ENCODE measurements at places on chromosomes 2 and 18. TPM values are rescaled to one million over a fixed set of nuclear protein-coding genes. Genes with fewer than 3 reads are reported as not detected.

- H3K27me3 ChIP-seq: no peaks in the 10 kb centered on the region
- no peak for DNase-seq
- H3K36me3 ChIP-seq: peaks cover 1% of the 10 kb centered on the region
- H3K4me1 ChIP-seq: peaks cover 3% of the 10 kb centered on the region
Observed at GRCh38 chr18:25299426-25300300, 52.3 kb downstream of the ZNF521 start.

- H3K36me3 ChIP-seq: peaks cover 3% of the 10 kb centered on the region
- no peak for DNase-seq
- H3K27ac ChIP-seq: no peak overlapping the region
- H3K4me3 ChIP-seq: no peak overlapping the region
- H3K4me1 ChIP-seq: peaks cover 9% of the 10 kb centered on the region
Observed at GRCh38 chr2:139357972-139358371, 577.8 kb upstream of the NXPH2 start.

DNA sequence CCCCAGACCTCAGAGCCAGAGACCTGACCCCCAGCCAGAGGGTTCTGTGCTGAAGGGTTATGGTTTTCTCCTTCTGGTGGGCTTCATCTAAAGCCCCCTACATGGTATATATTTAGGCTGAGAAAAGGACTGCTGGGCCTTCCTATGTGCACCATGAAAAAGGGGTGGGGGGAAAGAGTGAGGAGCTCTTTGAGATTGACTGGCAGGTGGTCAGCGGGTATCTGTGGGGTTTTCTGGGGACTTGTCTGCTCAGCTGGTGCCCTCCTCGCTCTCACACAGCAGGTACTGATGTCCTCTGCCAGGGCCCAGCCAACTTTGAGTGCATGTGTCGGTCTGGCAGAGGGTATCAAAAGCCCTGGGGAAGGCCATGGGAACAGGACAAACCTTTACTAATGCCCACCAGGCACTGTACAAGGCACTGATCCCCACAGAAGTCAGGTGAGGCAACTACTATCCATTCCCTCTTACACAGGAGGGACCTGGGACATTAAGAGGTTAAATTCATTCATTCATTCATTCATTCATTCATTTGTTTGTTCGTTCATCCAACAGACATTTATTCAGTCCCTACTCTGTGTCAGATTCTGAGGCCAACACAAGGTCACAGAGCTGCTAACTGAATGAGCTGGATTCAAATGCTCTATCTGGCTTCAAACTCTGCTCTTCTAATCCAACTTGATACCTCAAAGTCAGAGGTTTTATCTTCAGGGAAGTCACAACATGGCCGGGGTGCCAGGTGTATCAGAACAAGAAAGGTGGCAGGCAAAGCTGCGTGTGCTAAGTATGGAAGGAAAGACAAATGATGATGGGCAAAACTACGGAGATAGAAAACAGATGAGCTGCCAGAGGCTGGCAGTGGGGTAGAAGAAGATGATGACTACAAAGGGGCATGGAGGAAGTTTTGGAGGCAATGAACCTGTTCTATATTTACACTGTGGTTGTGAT is 44.6 kb downstream of the REEP1 start:
- no peaks in the 10 kb centered on the region for H3K27me3 ChIP-seq
- H3K27ac ChIP-seq: no peak overlapping the region
- DNase-seq: no peak
- H3K4me3 ChIP-seq: no peak overlapping the region

DNA sequence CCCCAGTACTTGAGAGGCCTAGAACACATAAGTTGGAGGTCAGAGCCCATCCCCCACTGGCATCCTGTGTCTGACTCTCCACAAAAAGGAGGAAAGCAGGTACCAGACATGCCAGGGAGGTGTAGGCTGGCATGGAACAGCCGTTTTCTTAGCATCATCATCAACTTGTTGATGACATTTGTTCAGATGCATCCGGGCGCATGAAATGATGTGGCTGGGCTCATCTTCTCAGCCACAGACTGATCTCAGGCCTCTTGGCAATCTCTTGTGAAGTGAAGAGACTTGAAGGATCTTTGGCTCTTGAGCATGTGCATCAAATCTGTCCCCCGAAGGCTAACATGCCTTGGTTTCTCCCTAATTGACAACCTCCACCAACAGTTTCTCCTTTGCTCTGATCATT is 243.3 kb downstream of the TSN start:
- no peaks in the 10 kb centered on the region for H3K36me3 ChIP-seq
- H3K27me3 ChIP-seq: no peaks in the 10 kb centered on the region
- DNase-seq: no peak
- no peak overlapping the region for H3K27ac ChIP-seq
- no peaks in the 10 kb centered on the region for H3K4me1 ChIP-seq

DNA sequence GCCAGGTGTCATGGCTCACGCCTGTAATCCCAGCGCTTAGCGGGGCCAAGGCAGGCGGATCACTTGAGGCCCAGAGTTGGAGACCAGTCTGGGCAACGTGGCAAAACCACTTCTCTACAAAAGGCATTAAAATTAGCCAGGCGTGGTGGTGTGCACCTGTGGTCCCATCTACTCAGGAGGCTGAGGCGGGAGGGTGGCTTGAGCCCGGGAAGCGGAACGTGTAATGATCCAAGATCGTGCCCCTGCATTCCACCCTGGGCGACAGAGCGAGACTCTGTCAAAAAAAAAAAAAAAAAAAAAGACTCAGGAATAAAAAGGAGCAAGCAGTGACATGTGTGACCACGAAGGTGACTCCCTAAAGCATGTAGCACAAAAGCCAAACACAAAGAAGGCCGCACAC is 50.1 kb upstream of the SALL3 start:
- no peak overlapping the region for H3K27ac ChIP-seq
- no peak for DNase-seq
- peaks cover 14% of the 10 kb centered on the region for H3K27me3 ChIP-seq

GRCh38 chr2:168894720-168895119 is 4.5 kb upstream of the SPC25 start:
- no peaks in the 10 kb centered on the region for H3K36me3 ChIP-seq
- DNase-seq: no peak
- no peak overlapping the region for H3K4me3 ChIP-seq
- peaks cover 17% of the 10 kb centered on the region for H3K27me3 ChIP-seq
- H3K4me1 ChIP-seq: peaks cover 5% of the 10 kb centered on the region

DNA sequence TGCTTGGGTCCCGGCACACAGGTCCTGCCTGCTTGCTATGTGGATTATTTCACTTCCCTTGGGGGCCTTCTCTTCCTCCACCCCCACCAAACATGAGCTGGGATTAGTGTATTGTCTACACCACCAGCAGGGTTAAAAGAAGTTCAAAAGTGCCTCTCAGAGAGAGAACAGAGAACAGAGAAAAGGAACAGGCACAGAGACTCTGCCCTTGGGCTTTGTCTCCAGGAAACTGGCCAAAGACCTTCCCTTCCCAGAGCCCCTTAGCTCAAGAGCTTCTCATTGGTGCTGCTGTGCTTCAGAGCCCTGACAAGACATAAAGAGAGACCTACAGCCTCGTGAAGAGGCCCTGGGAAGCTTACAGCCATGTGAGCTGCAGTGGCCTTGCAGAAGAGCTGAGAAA is 7.1 kb upstream of the FIGLA start:
- no peak overlapping the region for H3K4me3 ChIP-seq
- peaks cover 67% of the 10 kb centered on the region for H3K27me3 ChIP-seq
- no peaks in the 10 kb centered on the region for H3K36me3 ChIP-seq
- H3K4me1 ChIP-seq: no peaks in the 10 kb centered on the region
- H3K27ac ChIP-seq: no peak overlapping the region
- DNase-seq: no peak

DNA sequence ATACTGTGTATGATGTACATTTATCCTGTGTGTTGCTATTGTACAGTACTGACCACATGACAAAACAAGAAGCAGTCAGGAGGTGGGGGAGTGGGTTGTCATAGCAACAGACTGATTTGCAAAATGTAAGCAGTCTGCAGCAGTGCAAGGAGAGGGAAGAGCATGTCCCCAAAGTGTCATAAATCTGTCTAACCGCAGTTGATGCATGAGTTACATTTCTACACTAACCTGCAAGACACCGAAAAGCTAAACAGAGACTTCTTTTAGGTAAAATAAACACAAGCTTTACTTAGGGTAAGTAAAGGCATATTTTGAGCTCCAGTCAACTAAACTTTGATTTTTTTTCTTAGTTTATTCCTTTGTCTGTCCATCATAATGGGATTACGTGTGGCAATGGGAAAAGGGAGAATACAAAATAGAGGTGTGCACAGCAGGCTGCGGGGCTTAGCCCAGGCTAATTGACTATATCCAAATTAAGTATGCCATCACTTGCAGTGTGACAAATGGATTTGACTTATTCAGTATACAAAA is 134.5 kb downstream of the MEIS1 start:
- no peak overlapping the region for H3K4me3 ChIP-seq
- peaks cover 30% of the 10 kb centered on the region for H3K36me3 ChIP-seq
- peak overlapping the region; percentile 92 for H3K27ac ChIP-seq
- no peak for DNase-seq

DNA sequence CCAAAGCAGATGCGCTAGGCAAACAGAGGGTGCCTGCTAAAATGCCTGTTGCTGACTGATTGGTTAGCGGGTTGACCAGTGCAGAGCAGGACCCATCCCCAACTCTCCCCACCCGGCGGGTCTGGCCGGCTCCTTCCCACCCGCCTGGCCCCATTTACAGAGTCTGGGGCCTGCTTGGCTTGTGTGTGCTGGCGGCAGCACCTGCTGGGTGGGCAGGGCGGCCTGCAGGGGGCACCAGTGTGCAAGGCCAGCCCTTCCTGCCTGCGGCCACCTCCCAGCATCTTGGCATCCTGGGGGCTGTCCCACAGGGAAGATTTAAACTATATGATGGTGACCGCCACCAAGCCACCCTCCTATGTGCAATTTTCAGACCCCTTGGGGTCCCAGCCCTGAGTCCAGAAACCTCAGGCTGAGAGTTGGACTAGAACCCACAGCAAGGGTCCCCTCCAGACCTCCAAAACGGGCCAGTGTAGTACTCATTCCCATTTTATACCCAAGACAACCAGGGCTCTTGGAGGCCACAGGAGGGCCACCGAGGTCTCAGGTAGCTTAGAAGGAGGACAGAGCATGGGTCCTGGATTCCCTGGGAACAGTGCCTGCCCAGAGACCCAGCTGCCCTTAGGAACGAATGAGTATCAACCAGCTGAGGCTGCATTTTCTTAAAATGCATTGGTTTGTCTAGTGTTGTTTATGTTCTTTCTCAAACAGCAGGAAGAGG is 173.6 kb downstream of the SMAD7 start:
- H3K27me3 ChIP-seq: no peaks in the 10 kb centered on the region
- no peak overlapping the region for H3K27ac ChIP-seq
- H3K4me3 ChIP-seq: no peak overlapping the region
- peaks cover 41% of the 10 kb centered on the region for H3K4me1 ChIP-seq

DNA sequence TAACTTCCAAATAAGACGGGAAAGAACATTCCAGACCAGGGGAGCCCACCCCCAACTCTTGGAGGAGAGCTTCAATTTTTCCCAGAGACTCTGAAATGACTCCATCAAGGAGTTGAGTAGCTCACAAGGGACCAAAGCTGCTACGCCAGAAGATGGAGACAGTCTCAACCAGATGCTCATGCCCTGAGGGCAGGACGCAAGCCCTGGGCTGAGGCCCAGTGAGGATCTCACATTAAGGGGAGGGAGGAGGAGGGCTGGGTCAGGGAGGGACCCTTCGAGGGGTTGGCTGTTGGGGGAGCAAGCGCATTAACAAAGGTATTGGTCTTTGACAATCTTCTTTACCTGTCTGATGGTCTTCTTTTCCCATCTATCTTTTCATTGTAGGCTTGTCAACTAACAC is 141.3 kb upstream of the SLC1A4 start:
- no peak overlapping the region for H3K27ac ChIP-seq
- no peaks in the 10 kb centered on the region for H3K36me3 ChIP-seq
- H3K27me3 ChIP-seq: peaks cover 4% of the 10 kb centered on the region
- DNase-seq: no peak
- H3K4me1 ChIP-seq: no peaks in the 10 kb centered on the region
- H3K4me3 ChIP-seq: no peak overlapping the region

GRCh38 chr2:239916205-239917124 is 108.7 kb downstream of the NDUFA10 start:
- peaks cover 2% of the 10 kb centered on the region for H3K36me3 ChIP-seq
- no peak for DNase-seq
- no peaks in the 10 kb centered on the region for H3K4me1 ChIP-seq
- no peak overlapping the region for H3K27ac ChIP-seq
- no peak overlapping the region for H3K4me3 ChIP-seq

- DNase-seq: no peak
- H3K27ac ChIP-seq: no peak overlapping the region
- H3K4me3 ChIP-seq: no peak overlapping the region
- no peaks in the 10 kb centered on the region for H3K27me3 ChIP-seq
- no peaks in the 10 kb centered on the region for H3K36me3 ChIP-seq
Observed at GRCh38 chr2:197628043-197628500, 47.3 kb downstream of the RFTN2 start.

GRCh38 chr2:29811378-29811777 is 110.0 kb downstream of the ALK start:
- H3K4me1 ChIP-seq: peaks cover 28% of the 10 kb centered on the region
- H3K27me3 ChIP-seq: peaks cover 2% of the 10 kb centered on the region
- H3K4me3 ChIP-seq: no peak overlapping the region
- H3K36me3 ChIP-seq: no peaks in the 10 kb centered on the region
- no peak overlapping the region for H3K27ac ChIP-seq

Gene IRS1
- total RNA-seq: 17.1 TPM

Gene ALPG
- not detected for total RNA-seq

Gene RGPD4
- not detected for total RNA-seq

Gene MC5R
- not detected for total RNA-seq

Data from progenitor cell of endocrine pancreas (in vitro differentiated cells).